Effector CD8-positive, alpha-beta T cell (primary cell): ENCODE measurements at places on chromosomes 12 and 14.

GRCh38 chr12:27790179-27790578 lies 10.1 kb upstream of the MANSC4 start:
- no peak for DNase-seq

DNA sequence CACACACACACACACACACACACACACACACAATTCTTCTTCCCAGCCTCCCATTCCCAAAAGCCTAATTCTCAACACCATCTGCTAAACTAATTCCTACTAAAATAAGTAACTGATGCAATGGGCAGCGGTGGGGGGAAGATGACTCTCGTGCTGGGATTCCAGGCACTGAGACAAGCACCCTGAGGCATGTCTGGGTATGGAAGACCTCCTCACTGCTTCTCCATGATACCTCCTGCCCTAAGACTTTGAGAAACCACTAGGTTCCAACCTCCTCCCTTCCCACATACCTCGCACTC lies 789 bp upstream of the VWF start:
- no peak for DNase-seq

- no peak for DNase-seq
Measured at GRCh38 chr12:98465505-98465904, 49.9 kb upstream of the TMPO start.

- DNase-seq = no peak
Measured at GRCh38 chr14:57732463-57733285, 133.2 kb downstream of the SLC35F4 start.

DNA sequence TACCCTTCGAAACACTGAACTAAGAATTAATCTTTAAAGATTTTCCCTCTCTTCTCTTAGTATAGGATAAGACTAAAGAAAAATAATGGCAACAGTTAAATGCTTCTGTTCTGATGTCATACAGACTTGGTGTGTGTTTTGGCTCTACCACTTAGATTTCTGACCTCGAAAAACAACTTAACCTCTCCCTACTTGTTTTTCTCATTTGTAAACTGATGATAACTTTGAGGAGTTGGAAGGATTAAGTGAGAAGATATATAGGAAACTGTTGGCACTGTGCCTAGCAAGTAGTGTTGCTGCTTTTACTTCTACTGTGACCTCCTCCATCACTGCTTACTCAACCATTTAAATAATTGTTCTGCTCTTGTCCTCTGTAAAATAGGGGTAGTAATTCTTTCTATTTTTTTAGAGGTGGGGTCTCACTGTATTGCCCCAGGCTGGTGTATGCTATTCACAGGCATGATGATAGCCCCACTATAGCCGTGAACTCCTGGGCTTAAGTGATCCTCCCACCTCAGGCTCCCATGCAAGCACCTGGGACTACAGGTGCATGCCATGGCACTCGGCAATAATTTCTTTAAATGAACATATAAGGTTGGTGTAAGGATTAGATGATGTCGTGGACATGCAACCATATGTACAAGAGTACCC lies 22.4 kb downstream of the PALS1 start:
- no peak for DNase-seq

GRCh38 chr14:99408286-99408970 lies 72.2 kb downstream of the SETD3 start:
- DNase-seq = no peak

DNA sequence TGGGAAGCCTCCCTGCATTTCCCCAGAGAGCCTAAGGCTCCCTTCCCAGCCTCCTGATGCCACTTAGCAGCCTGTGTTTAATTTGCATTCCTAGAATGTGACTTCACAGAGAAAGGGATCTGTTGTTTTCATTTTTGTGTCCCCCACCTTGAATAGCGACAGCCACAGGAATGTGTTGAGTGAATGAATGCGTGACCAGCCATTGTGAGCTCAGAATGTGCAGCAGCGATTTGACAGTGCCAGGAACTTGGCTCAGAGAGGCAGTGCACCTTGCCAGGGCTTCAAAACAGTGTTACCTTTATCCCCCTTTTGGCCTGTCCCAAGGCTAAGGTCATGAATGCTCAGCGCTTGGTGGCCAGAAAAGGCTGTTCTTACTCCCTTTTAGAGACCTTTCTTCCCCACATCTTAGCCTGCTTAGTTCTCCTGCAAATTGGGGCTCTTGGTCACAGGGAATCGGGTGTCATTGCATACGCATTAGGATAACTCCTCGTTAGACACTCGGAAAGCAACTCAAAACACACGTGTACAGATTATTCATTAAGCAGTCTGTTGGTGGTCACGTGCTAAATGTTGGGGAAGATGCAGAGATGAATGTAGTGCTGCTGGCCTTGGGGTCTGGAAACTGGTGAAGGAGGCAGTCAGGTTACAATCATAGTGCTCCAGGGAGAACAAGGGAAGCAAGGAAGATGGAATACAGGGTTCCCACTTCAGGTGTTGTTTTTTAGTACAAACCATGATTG lies 9.8 kb downstream of the NTF3 start:
- DNase-seq = no peak
